Muscle of leg (tissue), 16 donors: ENCODE measurements at places on chromosomes 5 and 9. TPM values are rescaled to one million over a fixed set of nuclear protein-coding genes. Genes with fewer than 3 reads are reported as not detected.

- DNase-seq: peak; percentile 62
These were observed 19.9 kb downstream of the TNFSF8 start for GRCh38 chr9:114910541-114910940.

DNA sequence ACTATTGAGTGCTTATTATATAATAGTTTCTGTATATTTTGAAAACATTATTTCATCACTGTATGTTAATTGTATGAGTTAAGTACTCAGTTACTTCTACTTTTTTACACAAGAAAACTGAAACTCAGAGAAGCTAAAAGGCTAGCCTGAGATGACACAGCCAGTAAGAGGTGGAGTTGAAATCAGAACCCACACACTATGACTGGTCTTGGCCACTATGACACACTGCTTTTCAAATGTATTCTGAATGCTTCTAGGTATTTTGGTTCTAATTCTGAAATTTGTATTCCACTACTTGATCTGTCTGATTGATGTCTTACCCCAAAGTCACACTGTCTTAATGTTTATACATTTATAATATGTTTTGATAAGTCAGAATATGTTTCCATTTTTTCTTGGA is 181.8 kb downstream of the ZDHHC21 start:
- no peak for DNase-seq

GRCh38 chr9:88643931-88644330 is 109.0 kb downstream of the NXNL2 start:
- no peak for DNase-seq

The ADAMTS19 gene
- 11.5 TPM for polyA plus RNA-seq

DNA sequence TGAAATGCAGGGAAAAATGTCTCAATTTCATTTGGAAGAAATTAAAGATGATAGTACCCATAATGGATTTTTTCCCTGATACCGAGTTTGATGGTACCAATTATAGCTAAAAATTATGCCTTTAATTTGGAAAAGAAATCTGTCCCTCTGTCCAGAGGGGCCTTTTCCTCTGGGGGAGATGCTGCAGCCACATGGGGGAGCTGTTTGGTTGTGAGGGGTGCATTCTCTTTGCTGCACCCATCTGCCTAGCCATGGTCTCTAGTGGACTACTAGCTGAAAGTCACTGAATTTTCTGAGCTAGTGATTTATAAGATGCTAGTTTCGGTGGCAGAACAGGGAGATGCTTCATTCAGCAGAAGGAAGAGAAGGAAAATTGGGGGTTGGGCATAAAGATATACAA is 9.6 kb downstream of the SEC61B start:
- no peak for DNase-seq

DNA sequence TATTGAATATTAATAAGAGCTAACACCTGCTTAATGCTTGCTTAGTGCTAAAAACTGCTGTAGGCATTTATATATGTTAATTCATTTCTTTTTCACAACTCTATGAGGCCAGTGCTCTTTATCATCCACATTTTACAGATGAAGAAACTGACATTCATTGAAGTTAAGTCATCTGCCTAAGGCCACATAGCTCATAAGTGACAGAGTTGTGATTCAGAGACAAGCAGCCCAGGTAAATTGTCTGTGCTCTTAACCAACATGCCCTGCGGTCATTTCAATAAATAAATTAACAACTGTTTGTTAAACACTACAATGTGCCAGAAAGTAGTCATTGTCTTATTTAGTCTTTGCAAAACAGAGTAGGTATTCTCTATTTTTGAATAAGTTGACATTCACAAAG is 1354.4 kb upstream of the C9orf72 start:
- no peak for DNase-seq

DNA sequence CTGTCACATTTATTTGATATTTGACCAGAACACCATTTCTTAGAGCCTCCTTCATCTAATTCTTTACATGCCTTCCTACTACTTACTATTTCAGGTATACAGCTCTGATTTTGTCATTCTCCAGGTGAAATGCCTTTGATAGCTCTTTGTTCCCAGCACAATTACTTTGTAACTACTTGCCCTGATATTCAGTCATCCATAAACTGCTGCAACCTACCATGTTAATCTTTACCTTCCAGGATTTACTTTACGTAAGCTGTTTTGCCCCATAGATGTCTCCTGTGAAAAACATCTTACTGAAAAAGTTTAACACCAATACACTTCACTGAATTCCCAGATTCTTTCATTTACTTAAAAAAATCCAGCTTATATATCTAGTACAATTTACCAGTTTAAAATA is 443.8 kb upstream of the CYLC2 start:
- DNase-seq: no peak

DNA sequence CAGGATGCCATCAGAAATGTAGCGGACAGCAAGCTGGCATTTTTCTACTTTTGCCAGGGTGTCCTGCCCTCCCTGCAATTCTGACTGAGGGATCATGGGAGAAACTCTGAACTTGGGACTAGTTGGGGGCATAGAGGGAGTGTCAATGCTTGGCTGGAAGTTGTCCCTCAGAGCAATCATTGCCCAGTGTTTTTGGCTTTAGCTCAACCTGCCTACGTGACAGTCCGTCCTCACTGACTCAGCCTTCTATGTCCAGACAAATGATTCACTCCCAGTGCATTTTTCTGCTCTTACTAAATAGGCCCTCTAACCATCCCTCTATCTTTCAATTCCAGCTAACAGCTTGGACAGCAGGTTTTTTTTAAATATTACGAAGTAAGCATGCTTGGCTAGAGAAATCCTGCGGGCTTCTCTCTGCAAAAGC is 627.4 kb downstream of the TLR4 start:
- no peak for DNase-seq

DNA sequence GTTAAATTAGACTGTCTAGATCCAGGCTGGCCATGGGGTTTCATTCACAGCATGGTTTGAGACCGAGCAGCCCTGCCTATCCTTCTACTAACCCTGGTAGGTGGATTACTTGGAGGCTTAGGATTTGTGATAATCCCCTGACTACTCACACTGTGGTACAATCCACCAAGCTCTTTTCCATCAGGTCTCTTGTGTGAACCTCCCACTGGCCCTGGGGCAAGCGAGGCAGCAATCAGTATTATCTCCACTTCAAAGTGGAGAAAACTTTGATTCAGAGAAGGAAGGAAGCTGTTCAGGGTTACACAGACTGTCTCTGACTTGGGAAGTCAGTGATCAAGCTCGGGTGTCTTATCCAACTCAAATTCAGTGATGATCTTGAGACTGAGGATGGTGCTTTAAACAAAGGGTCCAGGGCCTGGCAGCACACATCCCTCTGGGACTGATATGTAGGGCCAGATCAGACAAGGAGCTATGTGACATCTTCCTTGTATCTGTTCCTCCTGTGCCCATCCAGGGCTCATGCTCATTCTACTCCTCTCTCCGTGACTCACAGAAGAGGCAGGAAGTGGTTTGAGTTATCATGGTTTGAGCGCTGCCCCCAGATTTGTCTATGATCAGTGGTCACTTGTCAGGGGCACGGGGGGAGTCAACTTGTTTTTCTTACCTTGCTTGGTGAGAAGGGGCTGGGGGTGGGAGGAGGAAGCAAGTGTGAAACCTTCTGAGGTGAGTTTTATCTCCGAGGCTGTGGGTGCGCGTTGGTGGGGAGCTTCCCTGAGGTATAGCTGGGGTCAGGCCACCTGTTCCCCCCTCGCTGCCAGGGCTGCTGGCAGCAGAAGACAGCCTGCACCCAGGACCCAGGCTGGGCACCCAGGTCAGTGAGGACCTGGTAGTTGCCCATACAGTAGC is 48.6 kb downstream of the RGS3 start:
- no peak for DNase-seq

The NPR3 gene
- 15.3 TPM for polyA plus RNA-seq

DNA sequence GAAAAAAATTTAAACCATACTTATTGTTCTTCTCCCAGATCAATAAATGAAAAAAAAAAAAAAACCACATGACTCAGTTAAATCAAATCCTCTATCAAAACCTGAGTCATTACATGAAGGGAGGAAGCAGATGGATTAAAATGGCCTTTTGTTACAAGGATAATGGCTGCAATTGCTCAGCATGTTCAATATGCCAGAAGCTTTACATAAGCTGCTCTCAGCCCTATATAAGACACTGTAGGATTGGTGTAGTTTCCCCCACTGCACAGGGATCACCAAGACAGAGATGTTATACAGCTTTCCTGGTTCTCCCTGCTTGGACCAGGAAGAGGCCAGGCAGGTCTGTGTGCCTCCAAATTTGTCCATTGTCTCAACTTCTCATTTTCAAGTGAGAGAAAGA is 101.6 kb upstream of the MAP1B start:
- no peak for DNase-seq

GRCh38 chr5:99607124-99607523 is 678.3 kb upstream of the CHD1 start:
- no peak for DNase-seq

DNA sequence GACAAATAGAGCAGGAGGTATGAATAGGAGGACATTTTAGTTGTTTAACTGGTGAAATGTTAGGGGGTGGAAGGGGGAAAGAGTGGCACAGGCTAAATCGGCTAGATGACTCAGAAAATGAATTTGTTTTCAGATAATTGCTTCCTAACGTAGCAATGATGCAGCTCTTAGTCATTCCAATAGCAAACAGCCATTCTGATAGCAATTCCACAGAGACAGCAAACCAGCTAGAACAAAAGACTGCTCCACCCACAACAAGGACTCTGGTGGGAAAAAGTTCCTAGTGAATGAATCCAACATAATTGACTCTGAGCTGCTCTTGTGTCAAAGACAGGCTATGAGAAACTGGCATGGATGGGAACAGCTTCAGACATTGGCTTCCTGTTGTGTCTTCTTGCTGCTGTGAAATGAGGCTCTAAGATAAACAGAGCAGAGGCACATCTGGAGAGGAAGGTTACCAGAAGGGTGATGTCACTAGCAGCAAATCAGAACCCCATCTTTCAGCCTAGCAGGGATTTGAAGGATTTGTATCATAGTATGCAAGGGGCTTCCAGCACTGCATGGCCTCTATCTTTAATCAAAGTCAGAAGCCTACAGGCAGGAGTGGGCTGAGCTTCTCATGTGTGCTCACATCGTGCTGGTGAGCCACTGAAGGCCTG is 28.1 kb upstream of the F2RL1 start:
- DNase-seq: peak; percentile 89

- no peak for DNase-seq
These were observed 323.8 kb downstream of the PSAT1 start for GRCh38 chr9:78620764-78621163.

The GRHPR gene
- 116 TPM for polyA plus RNA-seq

The SEC24A gene
- 15.8 TPM for polyA plus RNA-seq

The NXNL2 gene
- polyA plus RNA-seq: 0.57 TPM

DNA sequence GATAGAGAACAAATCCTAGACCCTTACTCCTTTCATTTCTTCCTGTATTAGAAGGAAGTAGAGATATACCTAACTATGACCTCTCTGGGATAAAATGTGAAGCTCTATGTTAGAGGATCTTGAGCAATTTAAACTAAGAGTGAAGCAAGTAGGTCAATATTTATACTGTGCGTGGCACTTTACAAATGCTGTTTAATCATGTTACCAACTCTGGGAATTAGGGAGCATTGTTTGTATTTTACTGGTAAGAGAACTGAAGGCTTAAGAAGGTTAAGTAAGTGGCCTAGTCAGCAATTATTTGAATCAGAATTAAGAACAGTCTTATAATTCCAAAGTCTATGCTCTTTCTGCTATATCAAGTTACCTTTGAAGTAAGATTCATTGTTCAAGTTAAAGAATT is 12.0 kb downstream of the TNC start:
- DNase-seq: no peak

The DOCK8 gene
- polyA plus RNA-seq: 5.6 TPM

DNA sequence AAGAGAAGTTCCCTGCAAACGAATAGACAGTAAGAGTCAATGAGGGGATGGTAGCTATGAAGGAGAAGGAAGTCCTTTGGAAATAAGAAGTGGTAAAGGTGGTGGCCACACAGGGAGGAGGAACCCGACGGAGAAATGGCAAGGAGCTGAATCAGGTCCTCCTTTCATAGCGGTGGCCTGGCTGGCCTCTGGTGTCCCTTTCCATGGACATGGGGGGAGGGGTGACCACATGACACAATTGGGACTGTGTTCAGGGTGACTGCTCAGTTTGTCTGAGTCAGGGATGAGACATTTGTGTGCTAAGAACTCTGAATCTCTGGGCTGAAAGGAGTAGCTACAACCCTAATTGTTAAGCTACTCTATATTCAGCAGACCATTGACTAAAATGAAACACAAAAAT is 28.7 kb upstream of the TIMD4 start:
- DNase-seq: peak; percentile 6

- DNase-seq: no peak
These were observed 21.5 kb upstream of the GPR21 start for GRCh38 chr9:123011878-123012528.

- DNase-seq: no peak
These were observed 165.6 kb upstream of the FSTL4 start for GRCh38 chr5:133777951-133778350.

- peak; percentile 56 for DNase-seq
These were observed 636.1 kb downstream of the KIF4B start for GRCh38 chr5:155649666-155650065.

The SNX30 gene
- polyA plus RNA-seq: 7.2 TPM

DNA sequence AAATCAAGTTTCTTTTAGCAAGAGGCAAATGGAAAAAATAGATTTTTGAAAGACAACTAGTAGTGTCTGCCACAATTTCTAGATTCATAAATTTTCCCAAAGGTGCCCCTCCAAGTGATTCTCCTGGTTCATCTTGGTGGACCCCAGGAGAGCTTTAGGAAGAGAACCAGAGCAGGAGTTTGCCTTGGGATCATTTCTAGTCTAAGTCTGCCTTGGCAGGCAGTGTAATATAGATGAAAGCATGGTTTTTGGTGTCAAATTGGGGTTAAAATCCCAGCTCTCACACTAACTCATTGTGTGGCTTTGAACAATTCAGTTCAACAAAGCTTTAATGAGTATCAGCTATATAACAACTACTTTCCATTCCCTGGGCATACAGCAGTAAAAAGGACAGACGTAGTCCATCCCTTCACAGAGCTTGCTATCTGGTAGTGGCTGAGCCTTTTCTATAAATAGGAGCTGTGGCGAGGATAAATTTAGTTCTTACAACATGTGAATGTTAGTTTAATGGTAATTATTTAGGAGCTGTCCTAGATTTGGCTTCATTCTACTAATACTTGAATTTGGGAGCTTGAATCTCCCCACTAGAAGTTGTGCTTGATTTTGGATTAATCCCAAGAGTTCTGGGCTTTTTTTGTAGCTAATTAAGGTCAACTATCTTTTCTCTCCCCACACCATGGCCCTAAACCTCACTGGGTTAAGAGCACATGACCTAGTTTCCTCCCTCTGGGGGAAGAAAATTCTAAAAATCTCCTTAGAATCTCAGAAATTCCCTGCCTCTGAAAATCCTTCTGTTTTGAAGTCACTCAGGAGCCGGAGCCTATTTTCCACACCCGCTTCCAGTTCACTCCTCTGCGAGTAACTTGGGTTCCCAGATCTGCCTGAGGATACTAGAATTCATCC is 197.8 kb downstream of the PCSK1 start:
- no peak for DNase-seq

DNA sequence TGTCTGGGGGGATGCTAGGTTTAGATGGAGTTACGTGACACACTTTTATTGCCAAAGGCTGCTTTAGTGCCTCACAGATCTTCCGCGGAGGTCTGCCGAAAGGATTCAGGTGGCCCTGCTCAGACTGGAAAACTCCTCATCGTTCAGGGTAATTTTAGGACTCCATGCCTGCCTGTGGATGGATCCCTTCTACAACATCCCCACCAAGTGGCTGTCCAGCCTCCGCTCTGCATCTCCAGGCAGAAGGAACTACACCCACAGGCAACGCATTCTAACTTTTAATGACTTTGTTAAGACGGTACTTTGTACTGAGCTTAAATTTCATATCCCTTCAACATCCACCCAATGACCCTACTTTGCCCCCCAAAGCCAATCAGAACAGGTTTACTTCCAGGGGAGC is 29.4 kb downstream of the ATPSCKMT start:
- DNase-seq: peak; percentile 49

GRCh38 chr5:62143268-62144229 is 162.5 kb upstream of the KIF2A start:
- peak; percentile 46 for DNase-seq

The LECT2 gene
- polyA plus RNA-seq: 0.11 TPM

The SCGB3A1 gene
- polyA plus RNA-seq: 1.1 TPM
